ENCODE measurements at places on chromosomes 3 and 15. TPM values are rescaled to one million over a fixed set of nuclear protein-coding genes. Genes with fewer than 3 reads are reported as not detected.

Gene ANKRD63
- polyA plus RNA-seq: not detected

GRCh38 chr3:69392850-69393249 lies 7.0 kb upstream of the FRMD4B start:
- H3K27me3 ChIP-seq: no peaks in the 10 kb centered on the region
- H3K27ac ChIP-seq: no peak overlapping the region
- no peaks in the 10 kb centered on the region for H3K4me1 ChIP-seq
- H3K36me3 ChIP-seq: no peaks in the 10 kb centered on the region

DNA sequence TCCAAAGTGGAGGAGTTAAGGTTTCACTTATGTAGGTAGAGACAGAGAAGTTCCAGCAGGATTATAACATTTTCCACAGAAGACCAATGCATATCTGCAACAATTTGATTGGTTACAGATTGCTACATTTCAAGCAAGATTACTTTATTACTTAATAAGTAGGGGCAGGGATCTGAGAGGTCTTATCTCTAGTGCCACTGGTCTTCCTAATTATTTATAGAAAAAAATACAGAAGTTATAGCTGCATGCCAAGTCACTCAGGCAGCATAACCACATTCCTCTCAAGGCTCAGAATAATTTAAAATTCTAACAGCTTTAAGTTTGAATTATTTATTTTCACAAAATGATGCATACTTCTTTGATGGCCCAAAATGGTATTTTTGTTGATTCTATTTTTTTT lies 30.5 kb downstream of the RAD54L2 start:
- no peaks in the 10 kb centered on the region for H3K27me3 ChIP-seq
- no peak for DNase-seq
- no peak overlapping the region for H3K4me3 ChIP-seq
- H3K27ac ChIP-seq: no peak overlapping the region

- no peak overlapping the region for H3K27ac ChIP-seq
- H3K36me3 ChIP-seq: peaks cover 12% of the 10 kb centered on the region
- peaks cover 12% of the 10 kb centered on the region for H3K4me1 ChIP-seq
- no peak for DNase-seq
- no peak overlapping the region for H3K4me3 ChIP-seq
These were observed 160.0 kb downstream of the TBL1XR1 start for GRCh38 chr3:177037241-177037640.

- H3K4me1 ChIP-seq: no peaks in the 10 kb centered on the region
- no peaks in the 10 kb centered on the region for H3K36me3 ChIP-seq
- no peaks in the 10 kb centered on the region for H3K27me3 ChIP-seq
- H3K4me3 ChIP-seq: no peak overlapping the region
- no peak for DNase-seq
These were observed 177.4 kb downstream of the MINAR1 start for GRCh38 chr15:79609506-79609905.

DNA sequence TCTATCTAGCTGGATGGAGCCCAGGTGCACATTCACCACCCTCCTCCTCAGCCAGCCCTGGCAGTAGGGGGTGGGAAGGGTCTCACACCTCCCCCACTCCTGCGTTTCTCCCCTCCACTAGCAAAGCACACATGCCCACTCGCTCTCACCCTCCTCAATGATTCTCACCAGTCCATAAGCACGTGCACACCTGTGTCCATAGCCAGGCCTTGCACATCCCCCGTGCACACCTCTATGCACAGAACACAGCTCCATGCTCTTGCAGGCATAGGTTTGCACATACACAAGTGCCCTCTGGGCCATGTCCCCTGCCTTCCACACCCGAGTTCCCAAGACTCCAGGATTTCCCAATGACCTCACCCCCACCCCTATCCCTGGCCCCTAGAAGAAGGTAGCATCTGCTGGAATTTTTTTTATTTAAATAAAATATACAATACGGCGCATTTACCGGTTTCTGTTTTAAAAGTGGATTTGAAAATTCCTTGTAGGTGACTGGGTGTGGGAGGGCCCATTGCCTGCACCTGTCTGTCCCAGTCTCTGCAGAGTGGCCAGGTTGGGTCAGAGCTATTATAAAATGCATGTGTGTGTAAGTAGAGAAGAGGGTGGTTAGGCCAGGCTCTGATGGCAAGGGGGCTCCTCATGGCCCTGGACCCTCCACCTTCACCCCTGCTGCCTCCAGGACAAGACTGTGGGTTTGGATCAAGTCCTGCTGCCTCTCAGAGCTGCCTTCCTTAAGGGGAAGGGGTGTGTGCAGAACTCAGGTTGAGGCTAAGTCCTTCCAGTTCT lies 49.1 kb downstream of the HCN4 start:
- H3K27me3 ChIP-seq: peaks cover 8% of the 10 kb centered on the region
- no peak for DNase-seq
- H3K4me3 ChIP-seq: no peak overlapping the region
- H3K36me3 ChIP-seq: no peaks in the 10 kb centered on the region
- H3K27ac ChIP-seq: no peak overlapping the region
- H3K4me1 ChIP-seq: no peaks in the 10 kb centered on the region

- H3K36me3 ChIP-seq: no peaks in the 10 kb centered on the region
- no peak overlapping the region for H3K4me3 ChIP-seq
- no peak for DNase-seq
- H3K27me3 ChIP-seq: no peaks in the 10 kb centered on the region
These were observed 109.2 kb upstream of the FHIT start for GRCh38 chr3:61360297-61360965.

Gene ZNF662
- 4.1 TPM for polyA plus RNA-seq

Gene SI
- polyA plus RNA-seq: not detected

Gene PAK6
- 6.1 TPM for polyA plus RNA-seq

GRCh38 chr3:128965818-128966217 lies 28.1 kb downstream of the CFAP92 start:
- H3K4me1 ChIP-seq: peaks cover 4% of the 10 kb centered on the region
- H3K4me3 ChIP-seq: no peak overlapping the region
- no peak for DNase-seq
- no peak overlapping the region for H3K27ac ChIP-seq

- H3K4me1 ChIP-seq: peaks cover 9% of the 10 kb centered on the region
- H3K27ac ChIP-seq: peak overlapping the region; percentile 96
- H3K27me3 ChIP-seq: peaks cover 4% of the 10 kb centered on the region
- peak overlapping the region; percentile 70 for H3K4me3 ChIP-seq
These were observed 252 bp upstream of the ARMC8 start for GRCh38 chr3:138186803-138187295.

Gene SLC12A8
- 5.7 TPM for polyA plus RNA-seq

DNA sequence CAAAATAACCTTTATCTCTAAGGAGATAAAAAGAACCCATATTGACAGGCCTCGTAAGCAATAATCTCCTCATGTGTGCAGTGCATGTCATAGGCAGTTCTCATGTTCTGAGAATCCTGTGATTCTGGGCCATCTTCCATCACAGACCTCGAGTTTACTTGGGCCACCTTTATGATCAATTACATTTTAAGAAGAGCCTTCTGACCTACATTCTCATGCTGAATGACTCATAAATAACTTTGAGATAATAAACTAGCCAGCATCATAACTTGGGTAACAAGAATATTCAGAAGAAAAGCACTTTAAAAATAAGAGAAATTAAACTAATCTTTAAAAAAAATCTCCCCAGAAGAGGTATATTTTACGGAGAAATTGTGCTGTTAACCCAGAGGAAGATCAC lies 310.7 kb upstream of the ZNF717 start:
- DNase-seq: no peak
- H3K27ac ChIP-seq: no peak overlapping the region
- no peaks in the 10 kb centered on the region for H3K27me3 ChIP-seq
- no peaks in the 10 kb centered on the region for H3K4me1 ChIP-seq
- H3K4me3 ChIP-seq: no peak overlapping the region
- H3K36me3 ChIP-seq: no peaks in the 10 kb centered on the region

DNA sequence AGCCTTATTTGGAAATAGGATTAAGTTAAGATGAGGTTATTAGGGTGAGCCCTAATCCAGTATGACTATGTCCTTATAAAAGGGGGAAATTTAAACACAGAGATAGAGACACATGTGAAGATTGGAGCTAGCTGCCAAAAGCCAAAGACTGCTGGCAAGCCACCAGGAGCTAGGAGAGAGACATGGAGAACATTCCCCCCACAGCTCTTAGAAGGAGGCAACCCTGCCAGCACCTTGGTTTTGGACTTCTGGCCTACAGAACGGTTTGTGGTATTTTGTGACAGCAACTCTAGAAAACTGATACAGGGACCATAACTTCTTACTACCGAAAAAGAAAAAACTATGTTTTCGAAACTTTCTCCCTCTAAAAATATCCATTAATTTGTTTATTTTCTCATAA lies 245.3 kb upstream of the RARB start:
- H3K4me3 ChIP-seq: no peak overlapping the region
- no peaks in the 10 kb centered on the region for H3K36me3 ChIP-seq
- H3K4me1 ChIP-seq: no peaks in the 10 kb centered on the region
- no peaks in the 10 kb centered on the region for H3K27me3 ChIP-seq
- peak; percentile 27 for DNase-seq

DNA sequence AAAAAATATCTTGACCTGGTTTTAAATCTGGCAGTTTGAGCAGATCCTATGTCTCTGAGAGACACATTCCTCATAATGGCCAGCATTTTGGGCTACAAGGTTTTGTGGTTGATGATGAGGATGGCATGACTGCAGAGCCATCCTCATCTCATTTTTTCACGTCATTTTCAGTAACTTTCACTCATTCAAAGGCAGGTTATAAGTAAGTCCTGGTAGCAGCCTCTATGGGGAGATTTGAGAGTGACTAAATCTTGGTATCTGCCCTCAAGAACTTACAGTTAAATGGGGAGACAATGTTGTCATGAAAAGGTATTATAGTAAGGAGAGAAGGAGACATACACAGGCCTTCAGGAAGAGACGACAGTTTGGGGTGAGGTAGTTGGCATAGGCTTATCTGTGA lies 14.5 kb downstream of the TIGIT start:
- H3K27me3 ChIP-seq: no peaks in the 10 kb centered on the region
- H3K36me3 ChIP-seq: no peaks in the 10 kb centered on the region

DNA sequence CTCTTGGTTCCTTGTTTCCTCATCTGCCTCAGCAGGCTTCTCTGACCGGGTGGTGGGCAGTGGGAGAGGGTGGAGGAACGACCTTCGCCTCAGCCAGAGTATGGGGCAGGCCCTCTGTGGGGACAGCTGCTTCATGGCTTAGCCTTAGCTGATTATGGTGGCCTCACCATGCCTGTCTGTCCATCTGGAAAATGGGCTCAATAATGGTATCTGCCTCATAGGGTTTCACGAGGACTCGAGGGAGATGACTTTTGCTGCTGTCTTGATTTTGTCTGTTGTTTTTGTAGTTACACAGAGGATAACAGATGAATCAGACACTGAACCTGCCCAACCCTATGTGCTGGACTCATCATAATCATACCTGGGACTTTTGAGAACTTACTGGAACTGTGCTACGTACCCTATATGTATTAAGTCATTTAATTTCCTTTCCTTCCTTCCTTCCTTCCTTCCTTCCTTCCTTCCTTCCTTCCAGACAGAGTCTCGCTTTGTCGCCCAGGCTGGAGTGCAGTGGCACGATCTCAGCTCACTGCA lies 46.5 kb downstream of the CDC25A start:
- DNase-seq: no peak
- H3K4me1 ChIP-seq: peaks cover 17% of the 10 kb centered on the region
- no peaks in the 10 kb centered on the region for H3K27me3 ChIP-seq
- H3K27ac ChIP-seq: peak overlapping the region; percentile 81
- H3K4me3 ChIP-seq: no peak overlapping the region

DNA sequence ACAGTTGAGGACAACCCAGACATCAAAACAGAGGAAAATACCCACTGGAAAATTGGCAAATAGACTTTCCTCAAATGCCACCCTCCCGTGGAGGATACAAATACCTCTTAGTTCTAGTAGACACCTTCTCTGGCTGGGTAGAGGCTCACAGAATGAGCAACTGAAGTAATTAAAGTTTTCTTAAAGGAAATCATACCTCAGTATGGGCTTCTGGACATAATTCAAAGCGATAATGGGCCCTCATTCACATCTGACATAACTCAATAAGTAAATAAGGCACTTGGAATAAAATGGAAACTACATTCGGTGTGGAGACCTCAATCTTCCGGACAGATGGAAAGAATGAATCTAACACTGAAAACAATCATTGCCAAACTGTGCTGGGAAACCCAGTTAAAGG lies 115.2 kb upstream of the PLCL2 start:
- H3K27ac ChIP-seq: peak overlapping the region; percentile 84
- H3K27me3 ChIP-seq: no peaks in the 10 kb centered on the region
- no peak for DNase-seq
- H3K4me1 ChIP-seq: no peaks in the 10 kb centered on the region
- H3K4me3 ChIP-seq: no peak overlapping the region
- H3K36me3 ChIP-seq: no peaks in the 10 kb centered on the region

- no peaks in the 10 kb centered on the region for H3K27me3 ChIP-seq
- no peak overlapping the region for H3K4me3 ChIP-seq
- peaks cover 19% of the 10 kb centered on the region for H3K36me3 ChIP-seq
- DNase-seq: no peak
These were observed 18.1 kb downstream of the LRRC58 start for GRCh38 chr3:120331076-120331475.

DNA sequence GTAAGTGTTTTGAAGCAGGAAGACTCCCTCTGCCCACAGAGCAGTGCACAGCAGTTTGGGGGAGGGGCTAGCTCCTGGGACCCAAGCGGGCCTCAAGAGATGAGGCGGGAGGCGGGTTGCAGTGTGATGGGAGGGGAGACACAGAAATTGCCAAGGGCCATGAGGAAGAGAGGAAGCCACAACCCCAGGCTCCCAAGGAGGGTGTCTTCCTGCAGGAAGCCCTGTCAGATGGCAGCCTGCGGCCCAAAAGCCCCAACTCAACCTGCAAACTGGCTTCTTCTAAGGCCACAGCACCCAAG lies 7.3 kb upstream of the ISLR2 start:
- H3K4me1 ChIP-seq: no peaks in the 10 kb centered on the region
- DNase-seq: no peak

Gene GCNT3
- 0.85 TPM for polyA plus RNA-seq

- no peaks in the 10 kb centered on the region for H3K36me3 ChIP-seq
- H3K4me1 ChIP-seq: no peaks in the 10 kb centered on the region
- H3K27ac ChIP-seq: no peak overlapping the region
- peak; percentile 32 for DNase-seq
- no peaks in the 10 kb centered on the region for H3K27me3 ChIP-seq
These were observed 228.0 kb downstream of the UACA start for GRCh38 chr15:70535071-70535954.

Measured in lung (tissue), 17 donors.